Natural killer cell (primary cell): ENCODE measurements at places on chromosomes 16 and 17. TPM values are rescaled to one million over a fixed set of nuclear protein-coding genes. Genes with fewer than 3 reads are reported as not detected.

GRCh38 chr17:27153005-27153404 lies 140.9 kb upstream of the WSB1 start:
- no peak overlapping the region for H3K4me3 ChIP-seq
- H3K27me3 ChIP-seq = no peaks in the 10 kb centered on the region
- no peaks in the 10 kb centered on the region for H3K4me1 ChIP-seq
- no peak overlapping the region for H3K27ac ChIP-seq

- no peak for DNase-seq
- H3K36me3 ChIP-seq = no peaks in the 10 kb centered on the region
- no peaks in the 10 kb centered on the region for H3K4me1 ChIP-seq
- no peak overlapping the region for H3K4me3 ChIP-seq
- H3K27me3 ChIP-seq = no peaks in the 10 kb centered on the region
Measured at GRCh38 chr16:84467256-84467655, 37.2 kb downstream of the MEAK7 start.

GRCh38 chr17:20263595-20263994 lies 203.7 kb downstream of the LGALS9B start:
- no peaks in the 10 kb centered on the region for H3K27me3 ChIP-seq
- DNase-seq = no peak
- H3K27ac ChIP-seq = no peak overlapping the region
- peaks cover 8% of the 10 kb centered on the region for H3K36me3 ChIP-seq

DNA sequence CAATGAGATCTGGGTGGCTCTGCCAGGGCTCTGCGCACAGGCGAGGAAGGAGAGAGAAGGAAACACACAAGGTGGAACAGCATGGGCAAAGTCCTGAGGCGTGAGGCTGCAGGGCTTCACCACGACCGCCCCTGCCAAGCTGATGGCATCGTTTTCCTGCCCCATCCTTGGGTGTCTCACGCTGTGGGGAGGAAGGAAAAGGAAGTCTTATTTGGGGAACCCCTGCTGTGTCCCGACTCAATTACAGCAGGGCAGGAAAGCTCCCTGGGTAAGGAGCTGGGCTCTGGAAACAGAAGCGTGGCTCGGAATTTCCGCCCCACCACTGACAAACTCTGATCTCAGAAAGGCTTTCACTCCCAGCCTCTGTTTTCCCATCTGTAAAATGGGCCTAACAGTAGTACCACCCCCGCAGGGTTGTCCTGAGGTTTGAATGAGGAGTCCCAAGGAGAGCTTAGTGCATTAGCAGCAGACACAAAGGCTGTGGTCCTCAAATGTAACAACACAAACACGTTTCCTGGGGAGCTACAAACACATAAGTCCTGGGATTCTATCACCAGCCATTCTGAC lies 3.2 kb upstream of the CDH5 start:
- H3K27ac ChIP-seq = no peak overlapping the region
- H3K36me3 ChIP-seq = no peaks in the 10 kb centered on the region
- H3K4me3 ChIP-seq = no peak overlapping the region

GRCh38 chr16:4309833-4310266 lies 6.0 kb upstream of the GLIS2 start:
- no peak overlapping the region for H3K4me3 ChIP-seq
- peak; percentile 61 for DNase-seq
- H3K27me3 ChIP-seq = peaks cover 14% of the 10 kb centered on the region

- no peak overlapping the region for H3K4me3 ChIP-seq
- no peak overlapping the region for H3K27ac ChIP-seq
- DNase-seq = no peak
- no peaks in the 10 kb centered on the region for H3K27me3 ChIP-seq
- H3K36me3 ChIP-seq = no peaks in the 10 kb centered on the region
Measured at GRCh38 chr17:10251212-10251948, 53.0 kb upstream of the GAS7 start.

- no peak overlapping the region for H3K4me3 ChIP-seq
- no peaks in the 10 kb centered on the region for H3K4me1 ChIP-seq
- H3K27ac ChIP-seq = no peak overlapping the region
- H3K27me3 ChIP-seq = no peaks in the 10 kb centered on the region
Measured at GRCh38 chr17:28347261-28347891, 10.0 kb downstream of the POLDIP2 start.

- H3K4me3 ChIP-seq = no peak within 1 kb of the TSS
- DNase-seq = peak; percentile 42
- peaks cover 67% of the 10 kb centered on the region for H3K27me3 ChIP-seq
- H3K36me3 ChIP-seq = no peaks in the 10 kb centered on the region
- no peak within 1 kb of the TSS for H3K27ac ChIP-seq
- peaks cover 38% of the 10 kb centered on the region for H3K4me1 ChIP-seq
Measured at GRCh38 chr17:49995055-49995738, at the start of gene DLX3. Gene DLX3 (minus strand): TSS chr17:49995224. CDS start chr17:49994998, 226 bp downstream.

DNA sequence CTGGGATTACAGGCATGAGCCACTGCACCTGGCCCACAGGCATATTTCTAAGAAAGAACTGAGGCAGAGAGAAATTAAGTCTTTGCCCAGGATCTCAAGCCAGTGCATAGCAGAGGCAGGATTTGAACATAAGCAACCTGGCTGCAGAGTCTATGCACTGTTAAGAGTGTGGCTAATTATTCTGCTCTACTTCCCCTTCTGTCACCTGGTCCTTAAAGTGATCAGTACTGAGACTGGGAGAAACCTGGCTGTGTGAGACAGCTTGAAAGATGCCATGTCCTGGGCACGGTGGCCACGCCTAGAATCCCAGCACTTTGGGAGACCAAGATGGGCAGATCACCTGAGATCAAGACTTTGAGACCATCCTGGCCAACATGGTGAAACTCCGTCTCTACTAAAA lies 58.1 kb downstream of the IQCK start:
- no peak overlapping the region for H3K27ac ChIP-seq
- H3K4me3 ChIP-seq = no peak overlapping the region
- H3K4me1 ChIP-seq = no peaks in the 10 kb centered on the region
- no peaks in the 10 kb centered on the region for H3K27me3 ChIP-seq

GRCh38 chr16:29852654-29853053 lies 10.4 kb downstream of the CDIPT start:
- DNase-seq = no peak
- peaks cover 5% of the 10 kb centered on the region for H3K4me1 ChIP-seq
- no peaks in the 10 kb centered on the region for H3K27me3 ChIP-seq

DNA sequence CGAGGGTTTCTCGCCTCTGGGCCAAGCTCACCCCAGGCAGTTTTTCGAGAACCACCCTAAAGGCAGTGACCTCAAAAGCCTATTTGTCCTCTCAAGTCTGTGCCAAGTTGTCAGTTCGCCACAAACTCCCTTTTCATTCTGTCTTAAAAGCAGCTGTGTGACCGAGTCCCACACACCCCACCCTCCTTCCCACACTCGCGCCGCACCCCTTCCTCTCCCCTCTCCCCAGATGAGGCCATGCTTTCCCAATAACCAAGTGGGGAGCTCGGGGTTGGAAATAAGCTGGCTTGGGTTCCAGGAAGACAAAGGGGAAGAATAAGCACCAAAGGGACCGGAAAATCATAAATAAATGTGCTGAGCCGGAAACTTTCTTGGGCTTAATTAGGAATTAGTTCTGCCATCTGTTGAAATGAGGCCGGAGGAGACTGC lies 36.7 kb downstream of the GRIN2C start:
- no peak overlapping the region for H3K27ac ChIP-seq
- DNase-seq = no peak
- no peaks in the 10 kb centered on the region for H3K27me3 ChIP-seq
- H3K36me3 ChIP-seq = peaks cover 37% of the 10 kb centered on the region

GRCh38 chr17:21742326-21742725 lies 50.0 kb downstream of the KCNJ18 start:
- H3K36me3 ChIP-seq = no peaks in the 10 kb centered on the region
- H3K4me3 ChIP-seq = no peak overlapping the region
- DNase-seq = no peak

GRCh38 chr16:73615071-73615940 lies 567.4 kb upstream of the ZFHX3 start:
- H3K27ac ChIP-seq = no peak overlapping the region
- DNase-seq = no peak
- H3K36me3 ChIP-seq = no peaks in the 10 kb centered on the region
- H3K27me3 ChIP-seq = no peaks in the 10 kb centered on the region
- no peaks in the 10 kb centered on the region for H3K4me1 ChIP-seq

GRCh38 chr17:68972119-68972704 lies 17.0 kb upstream of the ABCA8 start:
- no peaks in the 10 kb centered on the region for H3K36me3 ChIP-seq
- H3K4me1 ChIP-seq = no peaks in the 10 kb centered on the region
- no peaks in the 10 kb centered on the region for H3K27me3 ChIP-seq
- DNase-seq = no peak

GRCh38 chr16:2335286-2335895 lies 5.1 kb downstream of the ABCA3 start:
- no peaks in the 10 kb centered on the region for H3K36me3 ChIP-seq
- no peak overlapping the region for H3K4me3 ChIP-seq
- H3K27ac ChIP-seq = no peak overlapping the region

- H3K27ac ChIP-seq = no peak overlapping the region
- H3K36me3 ChIP-seq = no peaks in the 10 kb centered on the region
- no peak for DNase-seq
- no peak overlapping the region for H3K4me3 ChIP-seq
- H3K4me1 ChIP-seq = no peaks in the 10 kb centered on the region
Measured at GRCh38 chr16:23924128-23924527, 88.3 kb downstream of the PRKCB start.

RAI1 gene
- total RNA-seq = 55.0 TPM

ARL17A gene
- 32.6 TPM for total RNA-seq

KARS1 gene
- total RNA-seq = 123 TPM

SOCS1 gene
- 27.2 TPM for total RNA-seq

TEDC2 gene
- total RNA-seq = 2.2 TPM

TBC1D16 gene
- total RNA-seq = 1.00 TPM

HOXB2 gene
- 21.6 TPM for total RNA-seq

ASGR1 gene
- total RNA-seq = not detected
